Stimulated activated CD8-positive, alpha-beta memory T cell treated with anti-CD3 and anti-CD28 coated beads, Interleukin-4, amount 100 ng/mL, for 4 hours (primary cell): ENCODE measurements at places on chromosomes 6 and 20.

GRCh38 chr6:156718647-156719394 is 58.4 kb upstream of the ARID1B start:
- no peak for DNase-seq

DNA sequence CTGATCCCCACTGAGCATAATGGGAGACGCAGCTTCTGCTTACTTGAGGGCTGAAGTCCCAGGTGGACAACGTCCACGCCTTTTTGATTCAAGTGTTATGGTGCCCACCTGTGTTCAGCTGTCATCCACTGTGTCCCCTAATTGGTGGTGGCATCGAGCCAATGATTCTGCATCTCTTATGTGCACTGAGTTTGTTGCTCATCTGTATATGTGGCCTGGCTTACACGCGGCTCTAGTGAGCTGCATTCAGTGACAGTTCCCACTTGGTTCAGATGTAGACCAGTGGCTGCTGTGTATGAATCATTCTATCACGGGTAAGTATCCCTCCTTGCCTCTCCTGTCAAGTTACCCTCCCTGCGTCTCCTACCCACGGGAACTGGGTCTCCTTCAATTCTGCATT is 131.2 kb upstream of the CLDN20 start:
- no peak for DNase-seq

- no peak for DNase-seq
Measured at GRCh38 chr6:122772724-122773415, 6.6 kb upstream of the FABP7 start.

DNA sequence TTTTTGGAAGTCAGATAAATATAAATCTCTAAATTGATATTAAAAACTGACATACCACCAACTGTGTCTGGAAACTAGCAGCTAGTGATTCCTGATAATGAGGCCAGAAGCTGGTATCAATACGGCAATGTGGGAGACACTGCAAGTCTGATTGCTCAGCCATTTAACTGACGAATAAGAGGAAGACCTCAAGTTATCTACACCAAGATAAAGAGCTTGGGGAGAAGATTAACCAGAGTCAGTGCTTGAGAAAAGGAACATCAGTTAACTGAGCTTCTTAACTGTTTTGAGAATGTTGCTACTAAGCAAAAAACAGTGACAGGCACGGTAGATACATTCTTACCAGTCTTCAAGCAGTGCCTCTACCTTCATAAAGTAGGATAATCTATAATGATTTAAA is 140.4 kb upstream of the TENT5A start:
- no peak for DNase-seq

GRCh38 chr6:56477241-56477640 is 165.4 kb downstream of the DST start:
- no peak for DNase-seq

DNA sequence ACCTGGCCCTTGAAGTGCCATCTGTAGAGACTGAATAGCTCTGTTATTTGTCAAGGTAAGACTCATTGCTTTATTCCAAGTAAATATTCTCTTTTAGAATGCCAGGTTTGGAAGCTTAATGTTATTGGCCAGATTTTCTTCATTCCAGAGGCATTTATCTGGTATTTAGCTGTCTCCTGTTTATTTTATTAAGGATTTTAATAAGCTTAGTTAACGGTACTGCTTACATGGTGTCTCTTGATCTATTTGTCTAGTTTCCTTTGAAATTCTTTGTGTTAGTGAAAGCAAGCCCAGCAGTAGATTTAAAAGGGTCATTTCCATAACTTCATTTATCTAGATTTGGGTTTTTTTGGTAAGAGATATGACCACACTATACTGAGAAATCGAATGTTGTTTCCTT is 7.7 kb downstream of the RALY start:
- no peak for DNase-seq

- DNase-seq, result no peak
Measured at GRCh38 chr6:166739117-166739975, 112.3 kb upstream of the RPS6KA2 start.

- DNase-seq, result no peak
Measured at GRCh38 chr6:14380086-14380820, 262.7 kb downstream of the CD83 start.

GRCh38 chr6:56889492-56889891 is 65.4 kb upstream of the BEND6 start:
- DNase-seq, result no peak

- no peak for DNase-seq
Measured at GRCh38 chr6:5279891-5280338, 18.6 kb downstream of the FARS2 start.

GRCh38 chr20:62524505-62524911 is 48.7 kb upstream of the GATA5 start:
- no peak for DNase-seq

GRCh38 chr20:16279320-16279719 is 293.9 kb downstream of the KIF16B start:
- no peak for DNase-seq

GRCh38 chr20:59221707-59222252 is 58.2 kb downstream of the ZNF831 start:
- no peak for DNase-seq

DNA sequence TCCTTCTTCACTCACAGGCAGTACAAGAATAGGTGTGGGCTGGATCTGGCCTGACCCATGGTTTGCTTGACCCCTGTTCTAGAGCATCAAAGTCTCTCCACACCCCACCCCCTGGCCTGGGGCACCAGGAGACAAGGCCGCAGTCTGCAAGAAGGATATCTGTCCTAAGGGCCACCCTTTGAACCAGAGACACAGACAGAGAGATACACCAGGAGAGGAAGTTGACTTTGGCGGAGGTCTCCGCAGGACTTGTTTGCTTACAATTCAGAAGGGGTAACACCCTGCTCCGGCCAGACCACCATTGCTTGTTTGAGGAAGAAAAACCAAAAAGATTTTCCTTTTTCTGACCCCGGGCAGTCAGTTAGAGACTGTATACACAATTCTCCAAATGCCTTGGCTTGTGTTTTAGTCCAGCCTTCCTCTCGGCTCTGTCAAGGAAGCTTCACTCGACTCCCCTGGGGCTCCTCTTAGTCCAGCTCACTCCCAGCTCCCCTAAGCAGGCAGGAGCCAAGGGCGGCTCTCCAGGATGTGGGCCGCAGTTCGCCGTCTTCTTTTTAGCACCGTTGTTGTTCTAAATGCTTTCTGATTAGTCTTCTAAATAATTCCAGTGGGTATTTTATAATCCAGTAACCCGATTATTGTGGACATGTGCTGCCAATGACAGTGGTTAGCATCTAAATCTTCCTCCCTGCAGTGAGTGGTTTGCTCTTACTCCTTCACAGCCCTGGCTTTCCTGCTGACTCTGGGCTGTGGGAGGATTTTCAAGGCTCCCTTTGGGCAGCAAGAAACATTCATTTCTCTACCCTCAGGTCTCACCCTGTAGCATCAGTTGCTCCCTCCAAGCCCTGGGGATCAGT is 58.6 kb upstream of the MRPS10 start:
- DNase-seq, result no peak

DNA sequence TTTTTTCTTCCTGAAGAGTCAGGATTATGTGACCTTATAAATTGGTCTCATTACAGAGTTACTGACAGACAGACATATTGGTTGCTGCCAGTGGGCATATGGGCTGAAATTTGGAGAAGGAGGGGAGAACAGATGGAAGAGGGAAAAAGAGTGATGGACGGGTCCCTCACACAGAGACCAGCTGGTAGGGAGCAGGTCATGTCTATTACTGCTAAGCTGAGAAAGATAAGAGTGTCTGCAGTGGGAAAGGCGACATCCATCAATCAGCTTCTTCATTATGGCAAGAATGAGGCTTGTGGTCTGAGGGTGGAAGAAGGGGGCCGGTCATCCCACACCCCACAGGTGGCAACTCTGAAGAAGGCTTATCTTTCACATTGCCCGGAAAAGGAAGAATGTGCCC is 353.8 kb upstream of the RSPO3 start:
- no peak for DNase-seq

DNA sequence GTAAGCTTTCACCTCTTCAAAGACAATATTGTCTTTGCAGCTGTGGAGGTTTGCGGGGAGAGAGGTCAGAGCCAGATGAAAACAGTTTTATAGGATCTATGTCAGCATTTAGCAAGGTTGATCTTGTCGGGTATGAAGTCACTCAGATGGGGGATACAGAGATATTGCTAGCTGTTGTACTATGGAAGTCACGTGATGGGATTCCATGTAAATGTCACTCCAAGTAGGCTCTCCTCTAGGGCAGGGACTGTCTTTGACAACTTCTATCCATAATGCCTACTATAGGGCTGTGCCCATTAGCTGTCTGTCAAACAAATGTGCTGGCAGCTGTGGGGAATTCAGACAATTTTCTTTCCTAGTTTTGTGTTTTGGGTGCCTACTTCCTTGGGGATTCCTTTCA is 54.8 kb downstream of the HECA start:
- DNase-seq, result no peak
